ENCODE measurements at places on chromosomes 2 and 18.

DNA sequence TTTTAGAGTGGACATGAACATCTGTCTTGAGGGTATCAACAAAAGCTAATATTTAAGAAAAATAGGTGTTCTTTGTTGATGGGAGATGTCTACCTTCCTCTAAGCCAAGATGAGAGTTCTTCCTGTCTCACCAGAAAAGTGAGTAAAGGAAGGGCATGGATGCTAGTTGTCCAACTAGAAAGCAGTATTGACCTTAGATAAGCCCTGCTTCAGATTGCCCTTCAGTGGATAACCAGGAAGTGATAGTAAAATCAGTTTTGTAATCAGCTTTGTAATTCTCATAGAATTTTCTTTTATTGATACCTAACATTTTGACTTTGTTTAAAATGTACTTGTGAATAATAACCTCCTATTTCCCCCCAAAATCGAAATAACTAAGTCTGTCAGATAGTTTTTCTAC is 134.7 kb downstream of the ZNF407 start:
- no peak for DNase-seq

GRCh38 chr2:180564051-180564450 is 416.4 kb upstream of the UBE2E3 start:
- no peak for DNase-seq

DNA sequence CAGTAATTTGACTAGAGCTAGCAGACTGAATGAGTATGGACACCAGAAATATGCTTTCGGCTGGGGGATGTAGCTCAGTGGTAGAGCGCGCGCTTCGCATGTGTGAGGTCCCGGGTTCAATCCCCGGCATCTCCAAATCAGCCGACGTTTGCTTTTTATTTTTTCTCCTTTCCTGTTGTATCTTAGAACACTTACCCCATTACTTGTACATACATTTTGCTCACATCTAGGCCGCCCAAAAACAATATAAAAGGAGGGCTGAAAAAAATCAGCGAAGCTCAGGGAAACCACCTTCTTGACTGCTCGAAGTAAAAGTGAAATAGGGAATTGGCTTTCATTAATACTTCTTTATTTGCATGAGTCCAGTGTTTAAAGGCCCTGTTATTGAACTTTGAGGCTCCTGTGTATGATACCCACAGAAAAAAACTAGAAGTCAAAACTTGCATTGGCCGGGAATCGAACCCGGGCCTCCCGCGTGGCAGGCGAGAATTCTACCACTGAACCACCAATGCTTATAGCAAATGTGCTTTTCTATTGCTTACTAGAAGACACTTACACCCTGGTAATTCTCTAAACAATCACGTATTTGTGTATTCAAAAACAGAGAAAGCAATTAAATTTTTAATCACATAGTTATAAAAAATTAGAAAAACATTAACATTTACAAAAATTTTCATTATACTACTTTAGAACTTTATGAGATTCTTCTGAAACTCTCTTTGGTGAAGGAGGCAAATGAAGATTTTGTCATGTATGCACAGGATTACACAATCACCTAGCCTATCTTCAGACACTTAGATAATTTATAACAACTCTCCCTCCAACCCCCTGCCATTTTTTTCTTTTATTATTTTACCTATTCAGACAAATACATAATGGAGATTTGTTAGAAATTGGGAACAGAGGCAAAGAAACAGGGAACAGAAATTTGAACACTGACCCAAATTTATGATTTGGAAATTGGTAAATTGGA is 35.2 kb upstream of the GPD2 start:
- no peak for DNase-seq

DNA sequence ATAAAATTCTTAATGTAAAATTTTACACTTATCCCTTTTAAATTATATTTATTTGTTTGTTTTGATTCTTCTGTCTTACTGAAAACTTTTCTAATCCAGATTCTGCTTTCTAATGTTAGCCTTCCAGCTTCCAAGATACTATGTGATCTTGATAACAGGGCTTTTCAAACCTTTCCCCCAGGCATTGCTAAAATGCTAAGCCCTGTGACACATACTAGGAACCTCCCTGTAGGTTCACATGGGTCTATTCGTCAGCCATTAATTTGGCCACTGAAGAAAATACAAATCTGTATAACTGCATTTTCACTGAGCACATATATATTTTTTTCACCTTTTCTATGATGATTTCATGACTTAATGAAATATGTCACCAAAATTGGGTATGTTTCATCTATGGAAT is 92.8 kb upstream of the MAP4K3 start:
- no peak for DNase-seq

DNA sequence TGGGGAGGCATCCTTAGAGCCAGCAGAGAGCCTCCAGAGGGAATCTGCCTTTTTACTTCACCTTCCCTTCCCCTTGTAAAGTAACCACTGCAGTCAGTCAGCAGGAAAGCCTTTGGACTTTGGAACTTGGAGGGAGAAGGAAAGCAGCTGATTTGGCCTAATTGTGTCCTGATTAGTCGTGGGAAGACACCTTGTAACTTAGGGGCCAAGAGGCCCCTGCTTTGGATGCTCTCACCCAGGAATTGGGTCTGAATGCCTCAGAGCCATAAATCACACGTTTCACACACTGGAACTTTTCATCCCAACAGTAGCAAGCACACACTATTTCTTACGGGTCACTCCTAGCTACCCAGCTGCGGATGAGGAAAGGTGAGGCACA is 81.0 kb upstream of the PPM1B start:
- no peak for DNase-seq

- DNase-seq, result no peak
Observed at GRCh38 chr18:70422391-70422965, 133.6 kb downstream of the SOCS6 start.

- DNase-seq, result no peak
Observed at GRCh38 chr18:9210966-9211365, 74.4 kb downstream of the ANKRD12 start.

DNA sequence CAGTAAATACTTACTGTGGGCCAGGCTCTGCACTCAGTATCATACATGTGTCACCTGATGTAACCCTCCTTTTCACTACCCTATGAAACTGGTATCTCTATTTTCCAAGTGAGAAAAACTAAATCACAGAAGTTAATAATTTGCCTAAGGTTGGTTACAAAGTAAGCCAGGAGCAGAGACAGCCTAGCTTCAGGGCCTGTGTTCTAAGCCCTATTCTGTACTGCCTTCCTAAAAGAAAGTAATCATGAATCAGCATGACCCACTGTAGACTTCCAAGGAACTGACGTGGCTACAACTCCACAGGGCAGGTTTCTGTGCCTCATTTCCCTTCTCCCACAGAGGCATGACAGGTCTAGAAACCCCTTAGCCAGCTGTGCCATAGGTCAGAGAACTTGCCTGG is 14.3 kb downstream of the ZNF142 start:
- DNase-seq, result no peak

DNA sequence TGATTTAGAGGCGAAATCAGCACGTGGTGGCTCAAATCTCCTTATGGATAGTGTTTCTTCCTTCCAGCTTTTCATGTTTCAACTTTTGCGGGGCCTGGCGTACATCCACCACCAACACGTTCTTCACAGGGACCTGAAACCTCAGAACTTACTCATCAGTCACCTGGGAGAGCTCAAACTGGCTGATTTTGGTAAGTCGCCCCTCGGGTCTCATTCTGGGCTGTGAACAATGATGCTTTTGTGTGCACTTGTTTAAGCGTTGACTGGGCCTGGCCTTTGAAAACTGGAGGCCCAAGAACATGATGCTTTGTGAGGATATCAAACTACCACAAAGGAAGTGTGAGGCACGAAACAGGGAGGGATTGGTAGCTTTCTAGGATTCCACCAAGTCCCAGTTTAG is 27.4 kb downstream of the CDK15 start:
- no peak for DNase-seq

- no peak for DNase-seq
Observed at GRCh38 chr2:26606847-26607190, 34.3 kb downstream of the CIB4 start.

DNA sequence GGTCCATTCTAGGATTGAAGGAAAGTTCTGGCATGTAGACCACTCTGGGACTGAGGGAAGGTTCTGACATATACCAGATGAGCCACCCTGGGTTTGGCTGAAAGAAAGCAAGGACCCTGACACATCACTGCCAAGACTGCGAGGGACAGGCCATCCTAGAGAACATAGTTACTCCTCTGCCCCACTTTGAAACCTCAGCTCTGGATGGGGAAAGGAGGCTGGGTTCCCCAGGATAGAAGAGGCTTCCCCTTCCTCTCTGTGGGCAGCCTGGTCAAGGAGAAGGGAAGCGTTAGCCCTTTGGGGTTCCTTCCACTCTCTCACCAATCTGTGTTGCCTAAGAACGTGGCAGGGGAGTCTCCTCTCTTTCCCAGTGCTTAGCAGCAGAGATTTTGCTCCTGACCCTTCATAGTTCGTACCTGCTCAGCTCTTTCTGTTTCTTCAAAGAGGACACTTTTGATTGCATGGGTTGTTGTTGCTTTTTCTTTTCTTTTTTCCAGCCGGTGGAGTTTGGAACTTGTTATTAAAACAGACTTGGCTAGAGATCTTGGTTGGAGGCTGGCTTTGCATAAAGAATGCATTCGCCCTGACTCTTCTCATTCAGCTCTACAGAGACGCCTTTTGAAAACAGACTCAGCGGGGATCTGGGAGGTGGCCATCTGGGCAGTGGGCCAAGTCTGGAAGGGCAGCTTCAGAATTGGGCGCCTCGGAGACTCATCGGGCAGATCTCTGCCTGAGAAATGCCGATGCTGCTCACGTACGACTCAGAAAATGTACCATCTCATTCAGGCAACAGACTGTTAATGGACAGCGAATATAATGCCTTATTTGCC is 166.1 kb downstream of the CLIP4 start:
- no peak for DNase-seq
